NCI-H1105 treated with DMSO at 0.1 percent for 48 hours (cell line): ENCODE measurements at places on chromosomes 12 and 14.

- DNase-seq: no peak
Observed at GRCh38 chr12:40216516-40217288, 8.1 kb upstream of the LRRK2 start.

- DNase-seq: no peak
Observed at GRCh38 chr14:90452366-90452765, 55.5 kb downstream of the CALM1 start.

GRCh38 chr12:88946372-88946997 is 366.2 kb upstream of the KITLG start:
- DNase-seq: peak; percentile 38

- DNase-seq: no peak
Observed at GRCh38 chr14:88129306-88130056, 124.5 kb downstream of the GPR65 start.

- no peak for DNase-seq
Observed at GRCh38 chr12:116943419-116944372, 32.9 kb downstream of the FBXW8 start.

- no peak for DNase-seq
Observed at GRCh38 chr12:57159311-57159710, 11.9 kb upstream of the LRP1-AS start.

GRCh38 chr14:75995372-75996041 is 9.9 kb downstream of the IFT43 start:
- DNase-seq: no peak

- no peak for DNase-seq
Observed at GRCh38 chr12:57874166-57875108, 27.9 kb upstream of the CTDSP2 start.

- DNase-seq: no peak
Observed at GRCh38 chr12:127809275-127809674, 457.7 kb upstream of the TMEM132C start.

GRCh38 chr12:5965950-5966383 is 20.9 kb upstream of the ANO2 start:
- peak; percentile 53 for DNase-seq

DNA sequence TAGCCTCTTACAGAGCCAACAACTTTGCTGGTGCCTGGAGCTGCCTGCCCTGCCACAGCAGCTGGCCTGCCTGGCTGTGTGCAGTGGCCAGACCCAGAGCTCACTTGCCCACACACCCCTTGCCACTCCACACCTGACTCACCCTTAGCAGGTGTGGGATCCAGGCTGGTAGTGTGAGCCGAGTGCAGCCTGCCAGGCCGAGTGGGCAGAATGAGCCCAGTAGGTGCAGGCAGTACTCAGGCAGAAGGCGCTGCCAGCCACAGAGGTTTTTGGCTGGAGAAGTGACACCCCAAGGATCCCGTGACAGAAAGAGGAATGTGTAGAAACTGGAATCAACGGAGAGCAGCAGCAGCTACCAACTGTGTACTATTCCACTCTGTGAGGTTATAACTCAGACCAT is 29.8 kb upstream of the PYGL start:
- no peak for DNase-seq

GRCh38 chr12:72273499-72273837 is 1.3 kb downstream of the TRHDE start:
- DNase-seq: no peak

- no peak for DNase-seq
Observed at GRCh38 chr12:84732828-84733340, 179.7 kb downstream of the SLC6A15 start.

- no peak for DNase-seq
Observed at GRCh38 chr12:59386236-59386635, 209.6 kb upstream of the SLC16A7 start.

GRCh38 chr12:76478045-76478444 is 81.5 kb downstream of the OSBPL8 start:
- no peak for DNase-seq

- DNase-seq: peak; percentile 92
Observed at GRCh38 chr14:51818748-51819380, 41.5 kb upstream of the GNG2 start.

GRCh38 chr12:93894391-93895088 is 217.4 kb downstream of the CRADD start:
- no peak for DNase-seq

- DNase-seq: no peak
Observed at GRCh38 chr12:29731591-29731990, 52.2 kb downstream of the TMTC1 start.

- DNase-seq: no peak
Observed at GRCh38 chr12:54716261-54716660, 68.1 kb upstream of the DCD start.

DNA sequence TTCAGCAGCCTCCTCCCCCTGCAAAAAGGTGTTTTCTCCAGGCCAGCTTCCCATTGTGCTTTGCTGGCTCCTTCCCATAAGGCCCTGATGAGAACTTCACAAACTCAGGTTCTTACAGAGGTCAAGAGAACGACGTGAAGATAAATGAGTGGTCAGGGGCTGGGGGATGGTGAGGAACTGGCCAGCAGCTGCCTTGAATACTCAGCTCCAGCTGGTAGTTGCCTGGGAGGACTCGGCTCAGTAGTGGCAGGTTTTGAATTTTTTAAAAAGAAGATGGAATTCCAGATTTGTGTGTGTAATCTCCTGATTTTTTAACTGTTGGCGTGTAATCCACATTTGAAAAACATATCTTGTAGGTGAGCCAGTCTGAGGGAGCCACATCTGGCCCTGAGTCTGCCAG is 5.9 kb downstream of the DDX55 start:
- DNase-seq: no peak

DNA sequence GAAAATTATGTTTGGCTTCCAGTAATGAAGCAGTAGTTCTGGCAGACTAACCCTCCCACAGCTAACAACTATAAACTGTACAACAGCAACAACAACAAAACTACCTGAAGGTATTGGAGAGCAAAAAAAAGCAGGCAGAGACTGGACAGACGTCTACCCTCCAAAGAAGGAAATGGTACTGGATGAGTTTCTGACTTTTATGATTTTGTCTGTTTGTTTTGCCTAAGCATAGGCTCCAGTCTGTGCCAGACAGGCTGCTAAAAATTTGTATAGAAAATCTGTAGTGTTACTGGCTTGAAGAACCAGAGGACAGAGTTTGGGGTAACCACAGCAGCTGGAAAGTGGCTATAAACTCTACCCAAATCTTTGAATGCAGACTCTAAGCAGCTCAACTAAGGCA is 131.3 kb downstream of the SLC25A47 start:
- DNase-seq: peak; percentile 24

DNA sequence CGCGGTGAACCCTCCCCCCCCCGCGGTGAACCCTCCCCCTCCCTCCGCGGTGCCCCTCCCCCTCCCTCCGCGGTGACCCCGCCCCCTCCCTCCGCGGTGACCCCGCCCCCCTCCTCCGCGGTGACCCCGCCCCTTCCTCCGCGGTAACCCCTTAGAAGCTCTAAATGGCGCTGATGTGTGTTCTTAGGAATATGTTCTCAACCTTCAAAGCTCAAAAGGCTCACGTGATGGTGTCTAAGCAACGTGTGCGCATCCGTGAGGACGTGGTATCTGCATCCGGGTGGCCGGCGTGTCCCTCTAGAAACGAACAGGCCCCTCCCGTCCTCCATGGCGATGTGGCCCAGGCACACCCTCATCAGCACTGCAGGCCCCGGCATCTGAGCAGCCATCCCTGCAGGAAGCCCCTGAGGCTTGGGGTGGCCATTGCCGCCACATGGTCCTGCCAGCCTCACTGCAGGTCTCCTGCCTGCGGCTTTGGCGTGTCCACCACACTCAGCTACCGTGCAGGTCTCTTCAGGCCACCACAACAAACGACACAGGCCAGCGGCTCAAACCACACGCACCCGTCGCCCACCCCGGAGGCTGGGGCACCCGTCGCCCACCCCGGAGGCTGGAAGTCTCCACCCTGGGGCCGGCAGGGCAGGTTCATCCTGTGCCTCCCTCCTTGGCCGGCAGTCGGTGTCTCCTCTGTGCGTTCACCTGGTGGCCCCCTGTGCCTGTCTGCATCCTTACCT is 14.5 kb upstream of the FBRSL1 start:
- DNase-seq: no peak

DNA sequence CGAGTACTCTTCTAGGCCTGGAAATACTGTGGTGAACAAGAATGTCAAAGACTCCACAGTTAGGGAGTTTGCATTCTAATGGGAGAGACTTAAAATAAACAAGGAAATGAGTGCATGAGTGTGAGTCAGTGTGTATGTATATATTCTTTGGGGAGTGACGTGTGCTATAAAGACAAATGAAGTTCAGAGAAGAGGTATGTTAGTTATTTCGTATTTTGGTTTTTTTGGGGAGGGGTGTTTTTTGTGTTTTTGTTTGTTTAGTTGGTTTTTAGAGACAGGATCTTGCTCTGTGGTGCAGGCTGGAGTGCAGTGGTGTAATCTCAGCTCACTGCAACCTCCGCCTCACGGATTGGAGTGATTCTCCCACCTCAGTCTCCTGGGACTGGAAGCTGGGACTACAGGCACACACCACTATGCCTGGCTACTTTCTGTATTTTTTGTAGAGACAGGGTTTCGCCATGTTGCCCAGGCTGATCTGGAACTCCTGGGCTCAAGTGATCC is 74.3 kb downstream of the SRGAP1 start:
- no peak for DNase-seq

- no peak for DNase-seq
Observed at GRCh38 chr12:41930866-41931437, 213.7 kb downstream of the GXYLT1 start.

DNA sequence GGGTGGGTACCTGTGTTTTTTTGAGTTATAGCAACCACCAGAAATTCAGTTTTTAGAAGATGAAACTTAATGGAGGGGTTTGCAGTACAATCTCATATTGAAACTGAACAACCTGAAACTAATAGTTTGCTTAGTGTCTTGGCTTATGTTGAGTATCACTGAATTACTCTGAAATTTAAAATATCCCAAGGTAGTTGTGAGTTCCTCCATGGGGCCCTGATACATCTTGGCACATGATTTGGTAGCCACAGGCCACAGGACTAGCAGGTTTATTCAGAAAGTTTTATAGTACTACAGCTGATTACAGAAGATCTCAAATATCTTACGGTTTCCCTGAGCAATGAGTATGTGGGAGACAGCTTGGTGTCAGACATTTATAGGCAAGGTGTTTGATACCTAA is 10.4 kb downstream of the PTGES3 start:
- no peak for DNase-seq

DNA sequence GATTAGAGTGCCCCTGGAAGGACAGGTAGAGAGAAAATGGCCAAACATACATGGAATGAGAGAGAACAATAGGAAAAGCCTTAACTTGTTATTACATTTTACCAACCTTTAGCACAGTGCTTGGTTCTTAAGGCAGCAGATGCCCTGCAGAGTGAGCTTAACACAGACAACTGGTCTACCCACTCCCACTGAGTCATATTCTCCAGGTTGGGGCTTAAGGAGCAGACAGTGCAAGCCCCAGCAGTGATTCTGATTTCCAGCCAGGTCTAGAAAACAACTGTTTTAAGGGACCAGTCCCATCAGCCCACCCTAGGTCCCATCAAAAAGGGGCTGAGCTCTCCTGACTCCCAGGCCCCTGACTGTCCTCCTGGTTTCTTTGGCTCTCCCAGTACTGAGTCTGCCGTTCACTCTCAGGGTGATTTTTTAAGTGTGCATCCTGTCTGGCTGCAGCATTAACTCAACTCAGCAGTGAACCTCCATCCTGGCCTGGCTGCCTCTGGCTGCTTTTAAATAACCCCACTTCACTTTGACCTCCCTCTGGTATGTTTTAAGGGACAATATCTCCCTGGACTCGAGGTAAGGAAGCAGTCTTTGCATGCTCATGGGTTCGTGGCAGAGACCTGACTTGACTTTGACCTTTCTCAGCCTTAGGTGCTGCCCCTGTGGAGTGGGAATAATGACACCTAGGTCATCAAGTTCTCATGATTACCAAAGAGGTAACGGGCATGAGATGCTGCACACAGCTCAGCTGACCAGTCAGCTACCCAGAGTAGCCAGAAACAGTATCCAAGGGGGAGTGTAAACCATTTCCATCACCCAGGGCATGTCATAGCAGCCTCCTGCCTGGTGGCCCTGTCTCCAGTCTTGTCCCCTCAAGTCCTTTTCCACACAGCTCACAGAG is 210.7 kb upstream of the PWP1 start:
- DNase-seq: no peak

DNA sequence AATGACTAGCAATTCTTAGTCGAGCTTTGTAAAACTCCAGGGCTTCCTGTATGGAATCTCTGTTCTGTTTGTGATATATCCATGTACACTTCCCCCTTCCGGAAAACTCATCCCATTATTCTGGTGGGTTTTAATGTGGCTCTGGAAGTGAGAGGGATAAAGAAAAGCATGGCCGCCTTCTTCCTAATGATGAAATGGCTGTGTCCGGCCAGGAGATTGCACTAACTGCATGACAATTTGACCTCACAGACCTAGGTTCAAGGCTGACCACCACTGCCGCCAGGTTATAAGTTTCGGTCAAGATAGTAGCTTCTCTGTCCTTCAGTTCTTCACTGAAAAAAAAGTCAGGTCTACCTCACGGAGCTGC is 41.0 kb upstream of the NPAS3 start:
- DNase-seq: no peak

GRCh38 chr12:23929906-23930305 is 19.6 kb downstream of the SOX5 start:
- DNase-seq: no peak

DNA sequence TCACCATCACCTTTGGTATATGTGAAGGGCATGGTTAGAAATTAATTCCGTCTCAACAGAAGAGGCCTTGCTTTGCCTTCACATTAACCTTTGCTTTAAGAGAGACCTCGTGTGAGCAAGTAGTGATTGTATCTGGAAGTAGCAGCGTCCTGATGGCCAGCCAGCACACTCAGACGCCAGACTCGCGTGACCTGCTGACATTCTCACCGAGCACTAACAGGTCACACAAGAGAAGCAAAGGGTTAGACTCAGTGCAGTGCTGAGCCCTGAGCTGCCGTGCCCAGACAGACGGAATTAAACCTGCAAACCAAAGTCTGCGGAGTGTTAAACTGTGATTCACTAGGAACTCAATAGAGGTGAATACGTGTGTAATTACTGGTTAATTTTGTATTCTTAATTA is 40.1 kb upstream of the MMP17 start:
- DNase-seq: no peak

DNA sequence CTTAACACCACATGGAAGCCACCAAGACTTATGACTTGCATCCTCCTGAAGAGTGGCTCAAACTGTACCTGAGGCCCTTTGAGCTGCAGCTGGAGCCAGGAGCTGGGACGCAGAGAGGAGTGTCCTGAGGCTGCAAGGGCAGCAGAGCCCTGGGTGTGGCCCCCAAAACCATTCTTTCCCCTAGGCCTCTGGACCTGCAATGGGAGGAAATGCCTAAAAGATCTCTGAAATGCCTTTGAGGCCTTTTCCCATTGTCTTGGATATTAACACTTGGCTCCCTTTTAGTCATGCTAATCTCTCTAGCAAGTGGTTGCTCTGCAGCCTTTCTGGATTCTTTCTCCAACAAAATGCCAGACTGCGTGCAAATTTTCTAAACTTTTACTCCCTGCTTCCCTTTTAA is 156.1 kb downstream of the SLC38A4 start:
- DNase-seq: no peak

GRCh38 chr12:57759360-57759980 is 4.6 kb downstream of the MARCHF9 start:
- no peak for DNase-seq
